ENCODE measurements at places on chromosomes 12 and 14.
A peak's percentile ranks its signal among the peaks of the same experiment; 100 is the strongest.

DNA sequence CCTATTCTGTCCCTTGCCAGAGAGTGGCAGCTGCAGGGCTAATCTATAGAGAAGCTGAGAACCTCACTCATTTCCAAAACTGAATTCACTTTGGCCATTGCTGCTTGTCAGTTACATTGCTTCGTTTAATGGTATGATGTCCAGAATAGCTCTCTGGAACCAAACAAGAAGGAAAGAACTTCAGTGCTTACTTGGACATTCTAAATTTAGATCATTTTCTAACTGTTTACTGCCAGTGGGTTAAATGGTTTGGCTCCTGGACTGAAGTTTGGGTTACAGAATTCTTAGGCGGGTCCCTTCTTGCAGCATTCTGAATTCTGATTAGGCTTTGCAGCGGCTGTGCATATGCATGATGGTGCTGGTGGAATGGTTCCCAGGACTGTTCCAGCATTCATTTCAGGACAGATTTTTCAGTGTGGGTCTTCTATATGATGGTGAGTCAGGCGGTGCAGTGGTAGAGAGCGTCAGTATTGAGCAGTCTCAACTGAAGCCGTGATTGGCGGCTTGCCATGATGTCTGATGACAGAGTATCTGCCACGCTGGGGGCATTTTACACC lies 148.7 kb downstream of the DYRK2 start:
- DNase-seq: no peak

DNA sequence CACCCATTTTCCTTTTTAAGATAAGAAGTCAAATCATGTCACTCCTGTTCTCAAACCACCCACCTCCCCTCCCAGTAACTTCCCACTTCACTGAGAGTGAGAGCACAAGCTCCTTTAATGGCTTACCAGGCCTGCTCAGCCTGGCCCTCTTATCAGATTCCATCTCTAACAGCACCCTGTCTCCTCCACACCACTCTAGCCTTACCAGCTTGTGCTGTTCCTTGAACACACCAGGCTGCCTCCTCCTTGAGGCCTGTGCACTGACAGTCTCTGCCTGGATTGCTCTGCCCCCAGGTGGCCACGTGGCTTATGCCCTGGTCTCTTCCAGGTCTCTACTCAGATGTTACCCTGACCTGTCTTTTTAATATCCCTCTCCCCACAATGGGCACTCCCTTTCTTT lies 40.1 kb upstream of the EVL start:
- no peak for DNase-seq

DNA sequence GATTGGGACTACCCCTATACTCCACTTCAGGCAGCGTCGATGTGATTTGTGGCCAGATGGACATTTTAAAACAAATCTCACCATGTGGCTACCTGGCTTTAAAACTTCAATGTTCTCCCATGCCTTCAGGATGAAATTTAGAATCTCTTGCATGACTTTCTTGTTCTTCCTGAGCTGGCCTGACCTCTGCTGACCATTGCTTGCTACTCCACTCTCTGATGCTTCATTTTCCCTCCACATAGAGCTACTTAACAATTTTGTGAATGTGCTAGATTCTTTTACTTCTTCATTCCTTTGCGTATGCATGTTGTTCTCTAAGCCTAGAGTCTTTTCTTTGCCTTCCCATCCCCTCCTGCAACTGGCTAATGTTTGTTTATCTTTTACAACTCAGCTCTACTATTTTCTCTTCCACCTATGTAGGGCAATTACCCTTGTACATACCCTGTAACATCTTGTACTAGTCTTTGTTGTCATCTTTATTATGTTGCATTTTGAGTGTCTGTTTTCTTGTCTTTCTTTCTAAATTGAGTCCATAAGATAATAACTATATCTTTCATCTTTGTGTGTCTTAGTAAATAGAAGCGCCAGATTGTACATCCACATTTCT lies 41.2 kb downstream of the YLPM1 start:
- no peak for DNase-seq

DNA sequence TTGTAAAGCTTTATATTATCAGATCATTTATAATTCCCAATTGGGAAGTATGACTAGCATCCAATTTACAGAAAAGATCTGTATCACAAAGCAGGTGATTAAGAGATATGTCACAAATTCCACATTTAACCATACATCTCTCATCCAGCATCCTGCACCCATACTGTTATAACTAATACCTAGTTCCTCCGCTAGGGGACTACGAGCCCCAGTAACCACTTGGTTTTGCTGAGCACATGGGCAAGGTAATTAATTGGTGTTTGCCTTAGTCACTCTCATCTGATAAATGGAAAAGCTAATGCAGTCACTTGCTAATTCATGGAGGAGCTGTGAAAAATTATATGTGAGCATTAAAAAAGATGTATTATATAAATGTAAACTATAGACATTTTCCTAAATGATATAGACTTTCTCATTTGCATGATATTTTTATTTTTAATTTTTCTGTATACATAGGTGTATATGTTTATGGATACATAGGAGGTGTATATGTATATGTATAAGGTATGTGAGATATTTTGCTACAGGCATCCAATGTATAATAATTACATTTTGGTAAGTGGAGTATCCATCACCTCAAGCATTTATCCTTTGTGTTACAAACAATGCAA lies 1031.8 kb downstream of the GALC start:
- DNase-seq: no peak

DNA sequence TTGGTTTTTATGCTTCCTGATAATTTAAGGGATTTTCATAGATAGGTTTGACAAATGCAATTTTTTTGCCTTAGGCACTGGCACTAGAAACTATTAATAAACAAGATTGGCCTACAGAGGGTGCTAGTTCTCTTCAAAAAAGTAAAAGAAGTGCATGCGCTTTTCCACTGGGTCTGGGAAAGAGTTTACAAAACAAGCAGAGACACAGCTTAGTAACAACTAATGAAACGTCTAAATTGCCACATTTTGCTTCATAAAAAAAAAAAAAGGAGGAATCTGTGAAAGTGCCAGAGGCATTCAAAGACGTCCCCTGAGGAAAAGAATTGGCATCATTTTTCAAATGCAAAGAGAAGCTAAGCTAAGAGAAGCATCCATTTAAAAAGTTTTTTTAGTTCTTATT lies 58.3 kb upstream of the EEA1 start:
- DNase-seq: peak; percentile 46

- no peak for DNase-seq
Observed at GRCh38 chr14:100609331-100609870, 22.2 kb upstream of the BEGAIN start.

- DNase-seq: no peak
Observed at GRCh38 chr12:115504306-115505290, 772.9 kb downstream of the MED13L start.

- DNase-seq: no peak
Observed at GRCh38 chr12:126890097-126890496, 1376.9 kb upstream of the TMEM132C start.

DNA sequence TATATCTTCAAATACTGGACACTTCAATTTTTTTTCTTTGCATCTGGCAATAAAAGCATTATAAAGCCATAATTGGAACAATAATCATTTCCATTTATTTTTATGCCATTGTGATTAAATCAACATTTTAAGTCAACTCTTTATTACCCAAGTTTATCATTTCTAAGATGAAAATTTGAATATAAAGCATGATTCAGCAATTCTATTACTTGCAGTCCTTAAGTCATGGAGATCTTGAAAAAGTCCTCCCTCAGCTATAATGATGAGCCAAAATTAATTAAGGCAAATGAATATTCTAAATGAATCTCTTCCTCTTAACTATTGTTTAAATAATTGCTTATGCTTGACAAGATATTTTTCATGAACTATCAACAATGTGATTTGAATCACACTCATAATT lies 65.7 kb downstream of the LIN7A start:
- DNase-seq: no peak

Data from NCI-H1092 (cell line).